ENCODE measurements at places on chromosomes 1 and 21.

DNA sequence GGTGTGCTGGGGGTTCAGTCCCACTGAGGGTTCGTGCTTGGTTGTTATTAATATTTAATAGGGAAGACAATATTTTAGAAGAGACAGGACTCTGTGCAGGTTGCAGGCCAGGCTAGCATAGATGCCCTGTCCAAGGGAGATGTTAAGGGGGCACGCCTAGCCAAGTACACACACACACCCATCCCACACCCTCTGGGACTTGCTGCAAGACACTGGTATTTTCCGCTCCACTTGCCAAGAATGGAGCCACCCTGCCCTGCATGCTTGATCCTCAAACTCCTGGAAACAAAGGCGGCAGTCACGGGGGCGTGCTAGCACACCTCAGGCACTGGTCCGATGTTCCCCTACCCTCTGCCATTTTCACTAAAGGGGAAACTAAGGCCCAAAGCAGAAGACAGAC, 99.1 kb downstream of the MRPL37 start:
- DNase-seq: no peak

DNA sequence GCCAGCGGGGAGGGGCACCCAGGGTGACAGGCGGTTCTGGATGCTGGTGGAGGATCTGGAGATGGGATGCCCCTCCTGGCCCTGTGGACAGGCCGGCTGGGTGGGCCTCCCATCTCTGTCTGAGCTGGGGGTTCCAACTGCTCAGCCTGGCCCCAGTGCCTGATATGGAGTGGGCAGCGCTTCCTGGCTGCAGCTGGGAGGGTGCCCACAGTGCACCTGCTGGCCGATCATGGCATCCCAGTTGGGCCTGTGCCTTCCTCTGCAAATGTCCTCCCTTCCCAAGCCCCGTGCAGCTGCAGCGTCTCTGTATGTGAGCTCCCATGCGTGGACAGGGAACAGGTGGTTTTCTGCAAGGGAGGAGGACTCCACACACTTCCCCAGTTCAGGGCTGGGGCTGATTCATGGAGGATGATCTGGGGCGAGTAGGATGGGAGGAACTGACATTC, 2.1 kb downstream of the PFKL start:
- DNase-seq: no peak

GRCh38 chr1:204285436-204286305, 71.9 kb upstream of the GOLT1A start:
- DNase-seq: no peak

GRCh38 chr1:18513995-18514394, 33.3 kb downstream of the KLHDC7A start:
- no peak for DNase-seq

DNA sequence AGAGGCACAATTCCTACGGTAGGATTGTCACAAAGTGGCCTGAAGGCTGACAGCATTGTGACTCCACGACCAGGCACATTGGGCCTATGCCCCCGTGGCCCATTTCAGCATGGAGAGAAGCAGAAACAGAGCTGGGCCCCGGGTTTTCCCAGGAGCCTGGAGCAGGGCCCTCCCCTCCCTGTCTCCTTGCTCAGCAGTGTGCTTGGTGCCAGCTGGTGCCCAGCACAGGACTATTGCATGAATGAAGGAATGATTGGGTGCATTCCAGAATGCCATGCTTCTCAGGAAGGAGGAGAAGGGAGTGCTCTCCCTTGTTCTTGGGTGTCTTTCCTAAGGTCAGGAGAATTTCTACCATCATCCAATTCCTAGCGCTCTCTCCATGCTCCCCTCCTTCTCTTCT, 33.7 kb downstream of the IER5 start:
- no peak for DNase-seq

DNA sequence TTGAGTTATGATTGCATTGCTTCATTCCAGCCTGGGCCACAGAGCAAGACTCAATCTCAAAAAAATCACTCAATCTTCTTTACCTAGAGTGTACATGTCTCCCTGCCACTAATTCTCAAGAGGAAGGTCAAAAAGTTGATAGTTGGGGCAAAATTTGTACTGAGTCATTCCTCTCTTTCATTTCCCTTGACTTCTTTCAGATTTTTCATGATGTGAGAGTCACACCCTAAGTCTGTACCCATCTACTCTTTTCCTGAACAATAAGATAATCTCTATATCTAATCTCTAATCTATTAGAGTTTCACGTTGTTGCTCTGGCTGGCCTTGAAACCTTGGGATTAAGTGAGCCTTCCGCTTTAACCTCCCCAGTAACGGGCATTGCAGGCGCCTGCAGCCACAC, 1.1 kb upstream of the BRDT start:
- no peak for DNase-seq

DNA sequence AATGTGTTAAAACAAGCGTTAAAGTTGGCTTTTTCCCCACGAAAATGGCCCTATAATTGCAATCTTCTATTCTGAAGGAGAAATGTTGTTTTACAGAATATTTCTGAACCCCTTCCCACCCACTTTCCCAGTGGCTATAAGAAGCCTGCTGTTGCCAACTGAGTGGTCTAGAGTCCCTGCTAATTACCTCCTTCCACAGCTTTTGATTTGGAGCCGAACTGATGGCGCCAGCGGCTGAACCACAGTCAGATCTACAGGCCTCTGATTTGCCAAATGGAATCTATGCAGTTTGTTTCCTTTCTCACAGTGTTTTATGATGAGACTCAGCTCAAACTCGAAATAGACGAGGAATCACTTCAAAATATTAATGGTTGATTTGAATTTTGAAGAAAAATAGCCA, 76.0 kb upstream of the C1orf105 start:
- DNase-seq: no peak

DNA sequence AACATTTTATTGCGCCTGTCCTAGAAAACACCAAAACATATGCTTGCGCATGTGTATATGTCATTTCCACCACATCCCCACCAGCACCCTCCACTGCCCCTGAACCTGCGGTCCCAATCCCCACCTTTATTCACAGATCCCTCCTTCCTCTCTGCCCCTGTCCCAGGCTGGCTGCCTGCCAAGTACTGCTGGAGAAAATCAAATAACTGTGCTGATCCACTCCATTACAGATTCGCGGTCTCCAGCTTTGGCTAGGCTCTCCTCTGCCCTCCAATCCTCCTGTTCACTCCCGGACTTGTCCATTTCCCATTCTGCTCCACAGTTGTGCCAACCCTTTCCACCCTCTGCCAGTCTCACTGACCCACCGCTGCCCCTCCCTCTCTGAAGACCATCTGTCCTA, 59.3 kb upstream of the GJB5 start:
- no peak for DNase-seq

- DNase-seq: no peak
These were observed 22.5 kb downstream of the NIBAN1 start for GRCh38 chr1:184951788-184952187.

- no peak for DNase-seq
These were observed 27.3 kb downstream of the CCN1 start for GRCh38 chr1:85607921-85608265.

GRCh38 chr1:169160845-169161495, 54.5 kb downstream of the ATP1B1 start:
- no peak for DNase-seq

All from AG09319 (cell line).